ENCODE measurements at places on chromosomes 16 and 17.

- no peaks in the 10 kb centered on the region for H3K36me3 ChIP-seq
- H3K27me3 ChIP-seq: peaks cover 8% of the 10 kb centered on the region
- H3K27ac ChIP-seq: no peak overlapping the region
Observed at GRCh38 chr17:73478768-73479424, 165.3 kb downstream of the SDK2 start.

- peaks cover 7% of the 10 kb centered on the region for H3K36me3 ChIP-seq
- no peaks in the 10 kb centered on the region for H3K4me1 ChIP-seq
- no peak for ATAC-seq
- no peaks in the 10 kb centered on the region for H3K27me3 ChIP-seq
- H3K27ac ChIP-seq: no peak overlapping the region
Observed at GRCh38 chr16:53991754-53992378, 287.9 kb downstream of the FTO start.

GRCh38 chr16:65828296-65828695 is 538.2 kb upstream of the CDH5 start:
- no peak for ATAC-seq
- H3K4me1 ChIP-seq: no peaks in the 10 kb centered on the region
- H3K4me3 ChIP-seq: no peak overlapping the region
- peaks cover 10% of the 10 kb centered on the region for H3K27me3 ChIP-seq

DNA sequence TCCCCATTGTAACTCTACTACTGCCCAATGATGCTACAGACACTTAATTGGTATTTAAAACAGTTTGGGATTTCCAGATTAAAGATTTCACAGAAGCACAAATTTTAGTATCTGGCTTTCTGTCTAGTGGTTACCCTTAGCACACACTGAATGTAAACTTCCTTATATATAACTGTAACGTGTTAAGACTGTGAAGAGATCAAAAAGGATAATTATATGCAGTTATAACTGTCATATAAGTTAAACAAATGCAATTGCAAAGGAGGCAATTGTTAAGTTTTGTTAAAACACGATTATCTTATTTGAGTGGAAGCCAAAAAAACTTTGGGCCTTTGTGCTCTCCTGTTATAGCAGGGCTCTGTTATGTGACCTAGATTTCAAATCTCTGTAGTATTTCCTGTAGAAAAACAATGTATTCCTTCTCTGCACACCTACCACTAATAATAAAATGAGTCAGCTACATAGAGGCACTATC is 147.9 kb downstream of the STXBP4 start:
- peak overlapping the region; percentile 77 for H3K27ac ChIP-seq
- H3K27me3 ChIP-seq: no peaks in the 10 kb centered on the region
- peaks cover 29% of the 10 kb centered on the region for H3K4me1 ChIP-seq
- H3K36me3 ChIP-seq: no peaks in the 10 kb centered on the region
- H3K4me3 ChIP-seq: peak overlapping the region; percentile 48

DNA sequence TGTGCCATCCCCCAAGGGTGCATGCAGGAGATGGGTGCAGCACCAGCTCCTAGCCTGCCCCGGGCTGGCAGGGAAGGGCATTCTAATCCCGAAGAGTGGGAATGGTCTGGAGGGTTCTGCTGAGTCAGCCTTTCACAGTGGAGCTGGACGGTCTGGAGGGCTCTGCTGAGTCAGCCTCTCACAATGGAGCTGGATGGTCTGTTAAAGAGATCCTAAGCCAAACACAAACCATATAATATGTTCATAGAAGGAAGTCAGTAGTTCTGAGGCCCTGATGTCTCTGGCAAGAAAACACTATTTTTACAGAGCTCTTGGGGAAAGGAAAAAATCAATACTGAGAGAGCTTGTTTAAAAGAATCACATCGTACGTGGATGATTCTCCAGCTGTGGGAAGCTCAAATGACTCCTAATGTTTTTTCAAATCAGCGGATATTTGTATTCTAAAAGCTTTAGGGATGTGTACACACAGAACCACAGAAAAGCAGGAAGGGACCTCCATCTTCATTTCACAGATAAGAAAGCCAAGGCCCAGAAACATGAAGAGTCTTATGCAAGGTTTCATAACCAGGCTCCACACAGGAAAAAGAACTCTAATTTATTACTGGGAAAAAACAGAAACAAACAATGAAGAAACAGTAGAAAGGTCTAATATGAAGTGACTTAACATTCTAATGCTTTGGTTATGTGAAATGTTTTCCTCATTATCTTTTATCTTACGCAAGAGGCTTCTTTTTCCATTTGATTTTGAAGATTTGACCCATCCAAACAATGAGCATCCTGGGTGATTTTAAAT is 176.3 kb downstream of the VPS53 start:
- no peaks in the 10 kb centered on the region for H3K27me3 ChIP-seq
- peaks cover 11% of the 10 kb centered on the region for H3K4me1 ChIP-seq
- ATAC-seq: no peak
- H3K4me3 ChIP-seq: no peak overlapping the region

DNA sequence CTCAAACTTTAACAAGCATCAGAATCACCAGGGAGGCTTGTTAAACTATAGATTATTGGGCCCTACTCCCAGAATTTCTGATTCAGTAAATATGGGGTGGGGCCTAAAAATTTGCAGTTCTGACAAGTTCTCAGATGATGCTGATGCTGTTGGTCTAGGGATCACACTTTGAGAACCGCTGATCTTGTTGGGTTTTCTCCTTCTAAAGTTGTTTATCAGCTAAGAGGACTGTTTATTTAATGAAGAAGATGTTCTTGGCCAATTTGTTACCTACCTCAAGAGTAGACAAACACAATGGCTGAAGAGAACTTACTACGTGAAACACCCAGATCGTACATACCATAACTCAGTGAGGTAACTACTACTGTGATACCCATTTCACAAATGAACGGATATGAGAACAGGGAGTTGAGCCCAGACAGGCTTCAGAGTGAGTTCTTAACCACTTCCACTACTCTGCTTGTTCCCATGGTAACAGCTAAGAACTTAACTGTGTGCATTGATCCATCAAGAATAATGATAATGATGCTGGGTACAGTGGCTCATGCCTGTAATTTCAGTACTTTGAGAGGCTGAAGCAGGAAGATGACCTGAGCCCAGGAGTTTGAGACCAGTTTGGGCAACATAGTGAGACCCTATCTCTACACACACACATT is 85.3 kb upstream of the NSRP1 start:
- H3K27ac ChIP-seq: no peak overlapping the region
- no peaks in the 10 kb centered on the region for H3K36me3 ChIP-seq
- ATAC-seq: peak; percentile 42

DNA sequence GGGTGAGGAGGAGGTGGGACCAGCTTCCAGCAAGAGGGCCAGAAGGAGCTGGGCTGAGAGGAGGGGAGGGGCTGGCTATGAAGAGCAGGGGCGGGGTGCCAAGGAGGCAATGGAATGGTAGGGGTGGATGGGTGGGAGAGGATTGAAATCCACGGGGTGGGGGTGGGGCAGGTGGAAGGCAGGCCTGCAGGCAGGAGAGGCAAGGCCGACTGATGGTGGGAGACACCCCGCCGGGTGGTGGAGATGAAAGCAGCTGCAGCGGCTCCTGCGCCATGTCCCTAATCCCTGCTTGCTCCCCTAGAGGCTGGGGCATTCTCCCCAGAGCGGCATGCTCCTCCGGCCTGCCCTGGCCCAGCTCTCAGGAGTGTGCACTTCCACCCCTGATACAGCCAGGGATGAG is 27.8 kb upstream of the TAC4 start:
- no peak for ATAC-seq
- H3K36me3 ChIP-seq: no peaks in the 10 kb centered on the region
- peaks cover 10% of the 10 kb centered on the region for H3K27me3 ChIP-seq
- no peaks in the 10 kb centered on the region for H3K4me1 ChIP-seq

DNA sequence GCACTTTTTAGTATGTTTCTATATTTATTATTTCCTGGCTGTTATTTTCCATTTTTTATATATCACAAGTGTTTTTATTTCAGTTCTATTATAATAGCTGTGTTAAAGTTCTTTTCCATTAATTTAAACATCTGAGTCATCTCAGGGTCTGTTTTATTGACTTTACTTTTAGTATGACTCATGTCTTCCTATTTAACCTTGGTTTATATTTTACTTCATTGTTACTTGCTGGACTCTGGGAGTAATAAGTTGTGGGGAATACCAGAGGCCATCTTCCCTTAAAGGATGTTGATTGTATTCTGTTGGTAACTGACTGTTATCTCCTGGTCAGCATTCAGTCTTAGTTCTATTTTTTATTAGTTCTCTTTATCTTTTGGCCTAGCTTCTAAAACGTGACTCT is 1508.2 kb downstream of the CDH11 start:
- no peaks in the 10 kb centered on the region for H3K27me3 ChIP-seq
- no peak for ATAC-seq
- H3K4me1 ChIP-seq: no peaks in the 10 kb centered on the region
- no peak overlapping the region for H3K4me3 ChIP-seq

GRCh38 chr16:81597079-81597658 is 152.6 kb downstream of the CMIP start:
- no peak overlapping the region for H3K4me3 ChIP-seq
- H3K4me1 ChIP-seq: peaks cover 19% of the 10 kb centered on the region
- no peak for ATAC-seq
- H3K36me3 ChIP-seq: peaks cover 6% of the 10 kb centered on the region
- H3K27ac ChIP-seq: peak overlapping the region; percentile 96
- no peaks in the 10 kb centered on the region for H3K27me3 ChIP-seq

DNA sequence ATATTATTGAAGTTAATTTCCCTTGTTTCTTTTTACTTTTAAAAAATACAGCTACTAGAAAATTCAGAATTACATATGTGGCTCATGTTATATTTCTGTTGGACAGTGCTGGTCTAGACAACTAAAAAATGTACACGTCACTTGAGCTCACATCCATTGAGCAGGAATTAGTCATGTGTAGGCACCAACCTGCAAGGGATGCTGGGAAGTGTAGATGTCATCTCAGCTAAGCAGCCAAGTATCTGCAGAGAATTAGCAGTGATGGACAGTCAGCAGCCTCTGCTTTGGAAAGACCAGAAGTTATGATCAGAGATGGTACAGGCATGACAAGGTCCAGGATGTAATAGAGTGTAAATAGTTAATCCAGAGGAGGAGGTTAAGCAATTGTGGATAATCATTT is 87.1 kb upstream of the HS3ST2 start:
- H3K27me3 ChIP-seq: peaks cover 11% of the 10 kb centered on the region
- no peak overlapping the region for H3K4me3 ChIP-seq
- no peak for ATAC-seq
- H3K36me3 ChIP-seq: no peaks in the 10 kb centered on the region
- H3K4me1 ChIP-seq: no peaks in the 10 kb centered on the region
- no peak overlapping the region for H3K27ac ChIP-seq

- ATAC-seq: no peak
- peaks cover 19% of the 10 kb centered on the region for H3K36me3 ChIP-seq
- peaks cover 16% of the 10 kb centered on the region for H3K4me1 ChIP-seq
- peak overlapping the region; percentile 18 for H3K27ac ChIP-seq
- H3K27me3 ChIP-seq: no peaks in the 10 kb centered on the region
- no peak overlapping the region for H3K4me3 ChIP-seq
Observed at GRCh38 chr17:56824503-56824902, 9.2 kb downstream of the C17orf67 start.

- H3K36me3 ChIP-seq: no peaks in the 10 kb centered on the region
- no peak overlapping the region for H3K4me3 ChIP-seq
- no peak overlapping the region for H3K27ac ChIP-seq
- H3K4me1 ChIP-seq: peaks cover 16% of the 10 kb centered on the region
Observed at GRCh38 chr16:72202014-72202413, 30.1 kb upstream of the PMFBP1 start.

- no peak overlapping the region for H3K4me3 ChIP-seq
- H3K4me1 ChIP-seq: no peaks in the 10 kb centered on the region
- no peak overlapping the region for H3K27ac ChIP-seq
- no peak for ATAC-seq
Observed at GRCh38 chr16:54493061-54493460, 206.5 kb upstream of the IRX3 start.

DNA sequence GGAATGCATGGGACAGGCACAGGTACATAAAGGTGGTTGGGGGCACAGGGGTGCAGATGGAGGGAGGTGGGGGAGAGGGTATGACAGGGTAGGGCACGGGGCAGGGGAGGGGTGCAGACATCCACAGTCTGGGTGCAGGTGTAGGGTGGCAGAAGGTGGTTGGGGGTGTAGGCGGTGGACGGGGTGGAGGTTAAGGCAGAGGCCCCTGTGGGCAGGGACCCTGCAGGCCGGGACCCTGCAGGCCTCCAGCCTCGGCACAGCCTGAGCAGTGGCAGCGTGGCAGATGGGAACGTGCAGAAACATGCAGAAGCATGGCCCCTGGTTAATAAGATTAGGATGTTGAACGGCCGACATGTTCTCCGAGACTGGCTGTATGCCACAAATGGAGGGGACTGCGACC is 115.2 kb downstream of the RBFOX3 start:
- no peak overlapping the region for H3K27ac ChIP-seq
- no peaks in the 10 kb centered on the region for H3K36me3 ChIP-seq
- no peak for ATAC-seq
- H3K4me3 ChIP-seq: no peak overlapping the region

GRCh38 chr16:72098936-72099335 is 5.3 kb downstream of the DHX38 start:
- peaks cover 21% of the 10 kb centered on the region for H3K4me1 ChIP-seq
- peaks cover 96% of the 10 kb centered on the region for H3K36me3 ChIP-seq
- H3K4me3 ChIP-seq: no peak overlapping the region
- no peak overlapping the region for H3K27ac ChIP-seq
- H3K27me3 ChIP-seq: no peaks in the 10 kb centered on the region
- ATAC-seq: no peak

DNA sequence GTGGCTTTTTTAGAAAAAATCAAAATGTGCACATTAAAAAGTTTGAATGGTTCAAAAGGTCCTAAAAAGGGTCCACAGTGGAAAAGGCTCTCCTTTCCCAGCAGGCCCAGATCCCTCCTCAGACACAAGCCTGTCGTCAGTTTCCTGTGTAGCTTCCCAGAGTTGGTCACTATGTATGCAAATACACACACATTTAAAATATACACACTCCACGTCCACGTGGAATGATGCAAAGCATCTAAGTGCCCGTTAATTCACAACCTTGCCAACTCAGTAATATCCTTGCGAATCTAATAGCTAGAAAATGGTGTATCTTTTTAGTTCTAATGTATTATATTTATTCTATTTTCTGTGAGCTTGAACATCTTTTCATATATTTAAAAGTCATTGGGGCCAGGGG is 17.7 kb downstream of the NLRC5 start:
- H3K27ac ChIP-seq: no peak overlapping the region
- peaks cover 73% of the 10 kb centered on the region for H3K36me3 ChIP-seq
- peak overlapping the region; percentile 90 for H3K4me3 ChIP-seq
- no peak for ATAC-seq

DNA sequence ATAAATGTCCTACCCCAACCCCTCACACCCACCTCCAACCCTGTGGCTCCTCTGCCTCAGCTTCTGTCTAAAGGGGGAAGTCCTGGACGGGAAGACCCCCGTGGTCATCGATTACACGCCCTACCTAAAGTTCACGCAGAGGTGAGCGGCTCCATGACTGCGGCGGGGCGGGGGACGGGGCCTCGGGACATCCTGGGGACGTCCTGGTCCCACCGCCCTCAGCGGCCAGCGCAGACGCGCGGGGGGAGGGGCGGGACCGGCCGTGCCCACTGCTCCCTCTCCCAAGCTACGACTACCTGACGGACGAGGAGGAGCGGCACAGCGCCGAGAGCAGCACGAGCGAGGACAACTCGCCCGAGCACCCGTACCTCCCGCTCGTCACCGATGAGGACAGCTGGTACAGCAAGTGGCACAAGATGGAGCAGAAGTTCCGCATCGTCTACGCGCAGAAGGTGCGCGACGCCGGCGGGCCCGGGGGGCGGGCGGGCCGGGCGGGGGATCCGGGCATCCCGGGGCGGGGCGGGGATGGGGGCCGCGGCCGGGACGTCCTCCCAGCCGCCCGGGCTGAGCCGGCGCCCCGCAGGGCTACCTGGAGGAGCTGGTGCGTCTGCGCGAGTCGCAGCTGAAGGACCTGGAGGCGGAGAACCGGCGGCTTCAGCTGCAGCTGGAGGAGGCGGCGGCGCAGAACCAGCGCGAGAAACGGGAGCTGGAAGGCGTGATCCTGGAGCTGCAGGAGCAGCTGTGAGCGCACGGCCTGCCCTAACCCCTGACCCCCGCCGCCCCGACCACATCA is 6.7 kb downstream of the RUNDC3A start:
- peaks cover 8% of the 10 kb centered on the region for H3K4me1 ChIP-seq
- H3K4me3 ChIP-seq: peak overlapping the region; percentile 49
- H3K36me3 ChIP-seq: peaks cover 9% of the 10 kb centered on the region

Data from activated T-helper 17 cell treated with anti-CD3 and anti-CD28 coated beads, Interleukin-2, amount 50 U/mL, for 72 hours (primary cell).